Pulmonary artery endothelial cell (primary cell): ENCODE measurements at places on chromosomes 7 and 10. TPM values are rescaled to one million over a fixed set of nuclear protein-coding genes. Genes with fewer than 3 reads are reported as not detected.

GRCh38 chr10:128896963-128897362 is 570.1 kb upstream of the MGMT start:
- no peak for DNase-seq

DNA sequence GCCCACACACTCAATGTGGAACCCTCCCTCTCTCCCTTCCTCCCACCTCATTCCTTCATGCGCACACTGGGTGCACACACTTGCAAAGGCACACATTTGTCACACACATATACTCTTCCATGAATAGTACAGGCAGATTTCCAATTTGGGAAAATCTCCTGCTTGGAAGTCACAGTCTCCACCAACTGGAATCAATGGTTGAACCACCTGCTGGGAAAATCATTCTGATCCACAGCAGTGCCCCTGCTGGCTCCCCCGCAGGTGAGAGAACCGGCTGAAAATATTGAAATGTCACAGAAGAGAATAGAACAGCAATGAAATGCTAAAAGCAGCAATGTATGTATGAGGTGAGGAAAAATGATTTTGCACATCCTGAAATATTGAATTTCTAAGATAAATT is 232.7 kb downstream of the ADAM12 start:
- no peak for DNase-seq

The RASA4B gene
- 1.5 and 2.2 TPM in 2 replicates for total RNA-seq

- DNase-seq = no peak
Observed at GRCh38 chr7:134293002-134293740, 23.6 kb downstream of the SLC35B4 start.

DNA sequence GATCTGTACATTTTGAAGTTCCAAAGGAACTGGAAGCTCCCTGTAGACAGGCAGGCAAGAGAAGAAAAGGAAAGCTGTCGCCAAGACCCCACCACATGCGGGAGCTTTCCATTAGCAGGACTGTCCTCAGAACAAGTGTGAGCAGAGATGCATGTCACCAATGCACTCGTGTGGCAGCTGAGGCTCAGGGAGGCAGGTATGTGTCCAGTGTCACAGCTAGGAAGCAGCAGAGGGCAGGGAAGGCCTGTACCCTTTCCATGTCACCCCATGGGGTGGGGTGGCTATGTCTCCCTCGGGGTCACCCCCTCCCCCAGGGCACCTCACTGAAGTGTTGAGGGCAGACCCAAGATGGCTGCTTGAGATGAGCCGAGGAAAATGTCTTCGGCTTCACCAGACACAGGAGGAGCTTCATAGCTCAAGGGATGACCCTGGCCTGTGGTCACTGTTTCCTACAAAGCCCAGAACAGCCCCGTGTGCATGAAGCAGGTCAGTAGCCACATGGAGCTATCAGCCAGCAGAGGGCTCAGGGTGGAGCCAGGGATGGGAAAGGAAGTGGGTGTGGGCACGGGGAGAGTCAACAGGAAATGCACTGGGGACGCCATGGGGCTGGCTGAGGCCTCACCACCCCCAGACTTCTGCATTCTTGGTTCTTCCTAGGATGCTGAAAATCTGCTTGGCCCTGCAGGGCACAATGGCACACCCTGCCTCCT is 96.6 kb downstream of the FAM53B start:
- DNase-seq = no peak

- DNase-seq = no peak
Observed at GRCh38 chr10:69633673-69634635, 3.9 kb downstream of the FAM241B start.

DNA sequence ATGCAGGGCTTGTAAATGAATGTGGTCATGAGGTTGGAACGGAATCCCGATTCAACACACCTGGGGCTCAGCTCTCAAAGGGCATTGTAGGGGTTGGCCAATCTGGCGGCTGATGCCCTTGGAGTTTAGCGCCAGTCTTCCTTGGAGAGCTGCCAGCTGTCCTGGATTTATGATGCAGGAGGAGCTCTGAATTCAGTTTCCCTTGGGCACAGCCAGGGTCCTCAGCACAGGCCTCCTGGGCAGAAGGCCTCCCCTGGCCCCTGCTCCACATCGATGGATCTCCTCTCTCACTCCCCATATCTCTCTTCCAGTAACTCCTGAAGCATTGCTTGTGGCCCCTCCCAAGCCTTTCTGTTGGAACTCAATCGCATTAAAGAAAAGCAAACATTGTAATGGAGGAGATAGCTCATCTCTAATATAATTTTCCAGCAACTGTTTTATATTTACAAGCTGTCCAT is 985 bp upstream of the CYTH3 start:
- no peak for DNase-seq

- no peak for DNase-seq
Observed at GRCh38 chr7:107100824-107101223, 56.3 kb downstream of the PRKAR2B start.

The GCK gene
- 0.26 and 0.39 TPM in 2 replicates for total RNA-seq

DNA sequence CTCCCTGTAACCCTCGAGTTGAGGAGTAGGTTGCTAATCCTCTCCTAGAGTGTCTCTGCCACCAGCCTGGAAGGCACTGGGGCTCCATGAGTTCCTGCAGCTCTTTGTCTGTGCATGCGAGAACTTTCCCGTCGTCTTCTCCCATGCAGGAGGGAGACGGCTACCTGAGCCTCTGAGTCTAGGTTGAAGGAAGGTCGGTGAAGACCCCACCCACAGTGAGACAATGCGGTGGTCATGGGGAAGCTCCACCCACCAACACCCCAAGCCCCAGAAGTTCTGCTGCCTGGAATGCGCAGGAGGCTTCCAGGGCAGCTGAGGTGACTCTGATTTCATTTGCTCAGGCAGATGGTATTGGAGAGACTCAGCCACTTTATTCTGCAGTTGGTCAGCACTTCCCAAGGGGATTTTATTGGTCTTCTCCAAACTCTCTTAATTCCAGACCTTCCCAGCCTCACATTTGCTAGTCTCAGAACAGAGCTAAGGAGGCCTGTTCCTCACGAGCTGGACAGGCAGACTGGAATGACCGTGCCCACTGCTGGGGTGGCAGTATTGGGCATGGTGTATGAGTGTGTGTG is 36.5 kb downstream of the PTPRE start:
- no peak for DNase-seq

GRCh38 chr10:24465124-24465874 is 256.4 kb downstream of the KIAA1217 start:
- DNase-seq = no peak

The GSDME gene
- 28.3 and 32.6 TPM in 2 replicates for total RNA-seq

GRCh38 chr10:54372179-54372578 is 428.9 kb downstream of the PCDH15 start:
- no peak for DNase-seq

DNA sequence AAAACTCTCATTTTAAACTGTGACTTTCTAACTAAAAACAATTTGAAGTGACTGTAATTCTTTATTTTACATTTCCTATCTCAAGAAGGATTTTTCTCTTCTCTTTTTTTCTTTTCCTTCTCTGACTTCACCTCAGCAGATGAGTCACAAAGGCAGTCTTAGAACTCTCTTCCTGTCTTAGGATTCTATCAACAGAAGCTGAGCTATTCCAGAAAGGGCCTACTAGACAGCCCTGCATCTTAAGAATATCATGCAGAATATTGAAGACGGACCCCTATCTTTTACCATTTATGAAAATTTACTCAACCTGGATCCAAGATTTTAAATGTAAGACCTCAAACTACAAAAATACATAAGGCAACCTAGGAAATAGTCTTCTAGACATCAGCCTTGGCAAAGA is 365.7 kb upstream of the SEMA3C start:
- DNase-seq = peak; percentile 19

DNA sequence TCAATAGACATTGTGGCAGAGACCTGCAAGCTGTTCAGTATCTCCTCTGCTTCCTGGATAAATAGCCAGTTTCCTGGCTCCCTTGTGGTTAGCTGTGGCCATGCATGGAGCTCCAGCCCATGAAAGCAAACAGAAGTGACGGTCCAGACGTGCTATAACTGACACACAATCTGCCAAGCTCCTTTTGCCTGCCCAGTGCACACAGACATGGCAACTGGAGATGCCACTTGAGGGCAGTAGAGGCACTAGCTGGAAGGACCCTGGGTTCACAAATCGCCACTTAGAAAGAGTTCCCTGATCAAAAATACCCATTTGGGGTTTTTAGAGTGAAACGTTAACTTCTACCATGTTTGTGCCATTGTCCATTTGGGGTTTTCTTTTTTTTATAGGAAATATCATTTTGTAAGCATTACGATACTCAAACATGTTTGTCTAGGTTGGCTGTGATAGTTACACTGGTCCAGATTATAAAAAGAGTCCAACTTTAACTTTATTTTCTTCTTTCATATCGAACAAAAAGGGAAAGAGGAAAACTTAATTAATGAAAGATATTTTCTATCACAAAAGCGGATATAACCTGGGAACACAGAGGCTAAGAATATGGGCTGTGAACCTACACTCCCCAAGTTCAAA is 31.3 kb downstream of the KIN start:
- no peak for DNase-seq

GRCh38 chr10:5710859-5711258 is 26.2 kb downstream of the TASOR2 start:
- DNase-seq = no peak

DNA sequence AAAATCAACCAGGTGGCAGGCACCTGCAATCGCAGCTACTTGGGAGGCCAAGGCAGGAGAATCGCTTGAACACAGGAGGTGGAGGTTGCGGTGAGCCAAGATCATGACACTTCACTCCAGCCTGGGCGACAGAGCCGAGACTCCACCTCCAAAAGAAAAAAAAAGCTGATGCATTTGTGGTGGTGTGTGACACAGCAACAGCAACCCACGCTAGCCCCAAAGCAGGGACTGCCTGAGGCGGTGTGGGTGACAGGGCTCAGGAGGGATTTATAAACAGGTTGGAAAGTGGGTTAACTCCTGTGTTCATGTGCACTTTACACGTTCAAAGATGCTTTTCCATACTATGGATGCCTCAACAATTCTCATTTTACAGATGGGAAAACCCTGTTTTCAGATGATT is 395.9 kb upstream of the PODXL start:
- DNase-seq = no peak
